ENCODE measurements at places on chromosomes 2 and 18. TPM values are rescaled to one million over a fixed set of nuclear protein-coding genes. Genes with fewer than 3 reads are reported as not detected.

Gene GKN1
- total RNA-seq: not detected

Gene STON1
- 8.2 TPM for total RNA-seq

Gene ALK
- not detected for total RNA-seq

Gene C2orf76
- 8.4 TPM for total RNA-seq

Gene ANKRD62
- not detected for total RNA-seq

DNA sequence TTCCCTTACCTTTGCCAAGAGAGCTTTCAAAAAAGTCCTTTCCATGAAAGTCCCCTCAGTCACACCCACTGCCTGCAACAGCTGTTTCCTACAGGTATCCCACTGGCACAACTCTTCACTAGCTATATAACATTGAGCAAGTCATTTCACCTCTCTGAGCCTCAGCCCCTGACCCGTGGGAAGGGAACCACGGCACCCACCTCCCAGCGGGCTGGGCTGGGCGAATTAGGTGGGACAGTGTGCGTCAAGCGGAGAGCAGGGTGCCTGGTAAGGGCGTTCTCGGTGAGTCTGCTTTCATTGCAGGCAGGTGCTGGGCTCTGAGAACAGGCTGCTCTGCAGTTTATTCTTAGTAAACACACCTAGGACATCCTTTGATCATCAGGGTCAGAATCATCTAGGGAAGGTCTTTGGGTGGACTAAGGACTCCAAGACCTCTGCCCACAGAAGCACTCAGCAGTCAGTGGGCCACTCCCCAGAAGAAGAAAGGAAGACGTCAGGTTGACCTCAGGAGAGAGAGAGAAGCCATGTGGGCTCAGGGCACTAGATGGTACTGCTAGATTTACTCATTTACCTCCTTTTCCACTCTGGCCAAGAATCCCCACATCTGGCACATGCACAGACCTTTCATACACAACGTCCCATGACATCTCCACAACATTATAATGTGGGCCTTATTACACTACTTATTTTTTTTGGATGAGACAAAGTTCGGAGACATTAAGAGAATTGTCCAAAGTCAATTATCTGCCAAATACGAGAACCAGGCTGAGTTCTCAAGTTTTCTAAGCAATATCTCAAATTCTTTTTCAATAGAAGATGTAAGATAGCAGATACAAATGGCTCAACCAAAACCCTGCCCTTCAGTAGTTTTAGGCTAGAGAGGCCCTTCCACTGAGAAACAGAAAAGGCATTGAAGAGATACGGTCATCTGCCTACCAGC is 79.9 kb downstream of the GALNT14 start:
- peaks cover 13% of the 10 kb centered on the region for H3K4me1 ChIP-seq
- DNase-seq: no peak
- H3K27ac ChIP-seq: no peak overlapping the region
- no peak overlapping the region for H3K4me3 ChIP-seq

- no peaks in the 10 kb centered on the region for H3K4me1 ChIP-seq
- no peaks in the 10 kb centered on the region for H3K27me3 ChIP-seq
- no peak overlapping the region for H3K4me3 ChIP-seq
- DNase-seq: no peak
- peaks cover 14% of the 10 kb centered on the region for H3K36me3 ChIP-seq
Measured at GRCh38 chr2:28778392-28778791, 26.8 kb downstream of the PPP1CB start.

GRCh38 chr2:3970791-3971651 is 267.6 kb downstream of the DCDC2C start:
- no peak overlapping the region for H3K4me3 ChIP-seq
- H3K27me3 ChIP-seq: peaks cover 2% of the 10 kb centered on the region

DNA sequence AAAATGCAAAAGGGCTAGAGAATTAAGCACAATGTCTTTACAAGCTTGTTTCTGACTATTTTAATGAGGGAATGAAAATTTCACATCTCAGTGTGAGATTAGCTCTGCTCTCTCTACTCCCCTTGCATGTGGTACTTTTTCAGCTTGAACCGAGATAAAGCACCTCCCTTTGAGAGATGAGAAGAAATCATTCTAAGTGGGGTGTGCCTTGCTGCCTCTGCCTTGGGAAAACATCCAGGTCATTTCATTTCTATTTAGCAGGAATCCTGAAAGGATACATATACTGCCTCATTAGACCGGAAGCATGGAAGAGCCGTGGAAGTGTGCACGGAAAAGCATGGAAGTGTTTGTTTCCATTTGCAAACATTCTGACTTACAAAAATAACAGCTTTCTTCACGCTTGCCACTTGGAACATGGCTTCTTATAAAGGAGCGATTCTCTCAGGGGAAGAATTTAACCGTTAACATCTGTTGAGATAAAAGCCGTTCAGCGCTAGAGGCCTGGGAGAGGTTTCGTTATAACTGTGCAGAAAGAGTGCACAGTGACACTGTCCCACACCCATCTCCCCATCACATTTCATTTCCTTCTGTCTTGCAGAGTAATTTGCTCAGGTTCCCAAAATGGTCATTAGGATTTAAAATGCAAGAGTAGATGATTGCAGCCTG is 16.7 kb downstream of the NOSTRIN start:
- no peak overlapping the region for H3K4me3 ChIP-seq
- H3K27me3 ChIP-seq: no peaks in the 10 kb centered on the region
- no peaks in the 10 kb centered on the region for H3K36me3 ChIP-seq
- no peak for DNase-seq

DNA sequence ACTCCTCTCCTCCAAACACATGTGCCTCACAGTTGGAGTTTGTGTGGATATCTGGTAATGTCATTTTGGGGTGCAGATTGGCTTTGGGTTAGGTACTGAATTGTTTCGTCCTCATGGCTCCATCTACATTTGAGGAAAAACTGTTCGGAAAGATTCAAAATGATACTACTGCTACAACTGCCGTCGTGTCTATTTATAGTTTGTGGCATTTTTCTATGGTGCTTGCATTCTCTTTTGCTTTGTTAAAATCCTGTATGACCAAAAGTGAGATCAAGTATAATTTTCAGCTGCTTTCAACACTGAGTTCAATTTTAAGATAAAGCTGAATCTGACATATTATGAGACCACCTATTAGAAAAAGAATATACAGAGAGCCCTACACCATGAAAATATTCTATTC is 176.3 kb upstream of the DSEL start:
- H3K4me1 ChIP-seq: no peaks in the 10 kb centered on the region
- no peak for DNase-seq
- no peaks in the 10 kb centered on the region for H3K27me3 ChIP-seq
- H3K36me3 ChIP-seq: no peaks in the 10 kb centered on the region
- no peak overlapping the region for H3K27ac ChIP-seq

- H3K27me3 ChIP-seq: no peaks in the 10 kb centered on the region
- no peaks in the 10 kb centered on the region for H3K36me3 ChIP-seq
- H3K27ac ChIP-seq: no peak within 1 kb of the TSS
- peaks cover 3% of the 10 kb centered on the region for H3K4me1 ChIP-seq
- no peak for DNase-seq
Measured at GRCh38 chr2:190062601-190063000, at the start of gene MSTN. TSS of gene MSTN (minus strand) at chr2:190062729. CDS start at chr2:190062596, 133 bp downstream.

DNA sequence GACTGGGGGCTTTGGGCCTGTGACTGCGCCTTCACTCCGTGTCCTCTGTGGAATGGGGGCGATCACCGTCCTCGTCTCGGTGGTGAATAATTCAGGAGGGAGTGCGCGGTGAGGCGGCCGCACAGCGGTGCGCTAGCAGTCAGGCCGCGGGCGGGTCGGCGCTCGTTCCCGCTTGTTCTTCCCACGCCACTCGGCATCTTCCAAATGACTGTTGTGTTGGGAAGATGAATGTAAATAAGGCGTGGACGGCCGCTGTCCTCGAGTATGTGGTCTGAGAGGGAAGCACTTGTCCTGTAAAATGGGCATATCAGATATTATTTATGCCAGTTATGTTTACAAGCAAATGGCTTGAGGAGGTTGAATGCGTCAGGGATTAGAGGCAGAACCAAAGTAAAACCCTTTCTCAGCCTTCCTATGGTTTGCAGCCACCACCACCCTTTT is 608 bp upstream of the VPS4B start:
- peak overlapping the region; percentile 100 for H3K4me3 ChIP-seq
- no peaks in the 10 kb centered on the region for H3K36me3 ChIP-seq
- DNase-seq: no peak
- H3K27me3 ChIP-seq: peaks cover 5% of the 10 kb centered on the region

DNA sequence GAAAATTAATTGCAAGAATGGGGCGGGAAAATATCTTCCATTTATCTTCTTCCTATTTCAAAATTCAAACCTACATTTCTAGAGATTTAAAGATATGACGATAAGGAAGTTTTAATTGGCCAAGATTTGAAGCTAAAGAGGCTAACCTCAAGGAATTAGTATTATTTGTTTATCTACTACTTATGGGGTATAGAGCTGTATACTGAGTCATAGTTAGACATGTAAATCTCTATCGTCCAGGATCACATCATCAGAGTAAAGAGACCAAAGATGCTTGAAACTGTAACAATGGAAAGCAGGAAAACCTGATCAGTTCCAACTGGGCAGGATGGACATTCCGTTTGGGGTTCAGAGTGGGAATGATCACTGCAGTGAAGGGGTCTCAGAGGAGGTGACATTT is 95.2 kb upstream of the KLF7 start:
- peaks cover 47% of the 10 kb centered on the region for H3K27me3 ChIP-seq
- no peaks in the 10 kb centered on the region for H3K36me3 ChIP-seq
- no peak for DNase-seq
- H3K4me1 ChIP-seq: peaks cover 11% of the 10 kb centered on the region
- H3K27ac ChIP-seq: no peak overlapping the region
- no peak overlapping the region for H3K4me3 ChIP-seq

- peaks cover 1% of the 10 kb centered on the region for H3K36me3 ChIP-seq
- H3K27me3 ChIP-seq: no peaks in the 10 kb centered on the region
- H3K4me1 ChIP-seq: peaks cover 57% of the 10 kb centered on the region
- DNase-seq: no peak
Measured at GRCh38 chr18:70292628-70293027, 3.8 kb downstream of the SOCS6 start.

DNA sequence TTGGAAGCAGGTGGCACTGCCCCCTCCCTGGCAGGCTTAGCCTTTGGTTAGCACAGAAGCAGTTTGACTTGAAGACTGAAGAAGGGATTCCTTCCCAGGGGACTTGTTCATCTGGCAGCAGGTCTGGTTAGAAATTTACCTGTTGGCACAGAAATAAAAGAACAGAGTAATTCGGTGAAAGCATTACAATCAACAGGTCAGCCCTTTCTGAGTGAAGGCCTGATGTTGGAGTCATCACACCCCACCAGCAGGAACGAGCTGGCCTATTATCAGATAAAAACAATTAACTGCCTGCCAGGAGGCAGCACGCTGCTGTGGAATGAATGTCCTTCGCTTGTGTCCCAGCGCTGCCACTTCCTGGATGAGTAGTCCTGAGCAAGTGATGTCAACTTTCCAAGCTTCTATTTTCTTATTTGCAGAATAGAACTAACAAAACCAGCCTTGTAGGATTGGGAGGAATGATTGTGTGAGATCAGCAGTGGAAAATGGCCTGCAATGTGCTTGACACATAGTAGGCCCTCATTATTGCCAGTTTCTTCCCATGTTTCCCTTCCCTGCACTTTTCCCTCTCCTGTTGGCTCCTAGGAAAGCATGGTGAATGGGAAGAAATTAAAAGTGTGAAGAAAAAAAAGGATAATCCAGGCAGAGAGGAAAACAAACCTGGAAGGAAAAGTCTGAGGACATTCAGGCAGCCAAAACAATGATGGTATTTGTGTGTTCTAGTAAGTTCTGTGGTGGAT is 29.0 kb downstream of the LGALSL start:
- no peak for DNase-seq
- H3K27me3 ChIP-seq: peaks cover 14% of the 10 kb centered on the region
- H3K36me3 ChIP-seq: no peaks in the 10 kb centered on the region
- peaks cover 16% of the 10 kb centered on the region for H3K4me1 ChIP-seq

GRCh38 chr18:9746958-9747357 is 38.9 kb downstream of the RAB31 start:
- peaks cover 7% of the 10 kb centered on the region for H3K27me3 ChIP-seq
- H3K4me3 ChIP-seq: no peak overlapping the region
- no peaks in the 10 kb centered on the region for H3K36me3 ChIP-seq
- H3K27ac ChIP-seq: no peak overlapping the region
- DNase-seq: no peak
- H3K4me1 ChIP-seq: peaks cover 10% of the 10 kb centered on the region

GRCh38 chr2:239329972-239330572 is 70.7 kb downstream of the HDAC4 start:
- no peak overlapping the region for H3K4me3 ChIP-seq
- no peaks in the 10 kb centered on the region for H3K36me3 ChIP-seq
- DNase-seq: no peak
- peaks cover 13% of the 10 kb centered on the region for H3K4me1 ChIP-seq

All from progenitor cell of endocrine pancreas (in vitro differentiated cells).